ENCODE measurements at places on chromosomes 4 and X.

- DNase-seq: no peak
These were observed 65.9 kb downstream of the ZNF711 start for GRCh38 chrX:85309717-85310116.

GRCh38 chr4:114156371-114156770 lies 176.9 kb upstream of the ARSJ start:
- no peak for DNase-seq

- DNase-seq: no peak
These were observed 714.2 kb downstream of the RPA4 start for GRCh38 chrX:97597954-97598353.

DNA sequence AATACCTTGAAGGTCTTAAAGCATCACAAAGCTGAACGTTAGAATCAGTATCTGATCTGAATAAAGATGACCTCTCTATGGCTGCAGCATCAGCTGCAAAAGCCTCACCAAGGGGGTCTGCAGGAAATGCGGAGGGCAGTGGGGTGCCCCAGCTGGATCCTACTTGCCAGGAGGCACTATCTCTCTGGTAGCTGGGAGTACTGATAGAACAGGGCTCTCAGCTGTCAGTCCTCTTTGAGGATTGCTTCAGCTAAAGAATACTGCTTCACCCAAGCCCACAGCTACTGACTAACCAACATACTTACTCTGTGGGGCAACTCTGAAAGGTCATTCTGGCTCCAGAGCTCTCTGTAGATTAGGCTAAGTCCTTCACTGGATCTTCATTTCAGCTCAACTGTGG lies 112.5 kb upstream of the ZFP42 start:
- no peak for DNase-seq

GRCh38 chrX:50428174-50428573 lies 42.5 kb downstream of the DGKK start:
- no peak for DNase-seq

DNA sequence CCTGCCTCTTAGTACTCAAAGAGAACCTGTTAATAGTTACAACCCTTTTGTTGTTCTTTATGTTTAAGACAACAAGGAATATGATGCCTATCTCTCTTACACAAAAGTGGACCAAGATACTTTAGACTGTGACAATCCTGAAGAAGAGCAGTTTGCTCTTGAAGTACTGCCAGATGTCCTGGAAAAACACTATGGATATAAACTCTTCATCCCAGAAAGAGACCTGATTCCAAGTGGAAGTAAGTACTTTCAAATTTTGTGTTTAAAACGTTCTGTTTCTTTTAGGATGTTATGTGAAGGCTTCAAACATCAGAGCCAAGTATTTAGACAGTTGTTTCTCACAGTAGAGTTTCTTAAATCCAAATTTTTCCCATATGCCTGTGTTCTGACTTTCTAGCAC lies 67.2 kb upstream of the NRK start:
- DNase-seq: no peak

DNA sequence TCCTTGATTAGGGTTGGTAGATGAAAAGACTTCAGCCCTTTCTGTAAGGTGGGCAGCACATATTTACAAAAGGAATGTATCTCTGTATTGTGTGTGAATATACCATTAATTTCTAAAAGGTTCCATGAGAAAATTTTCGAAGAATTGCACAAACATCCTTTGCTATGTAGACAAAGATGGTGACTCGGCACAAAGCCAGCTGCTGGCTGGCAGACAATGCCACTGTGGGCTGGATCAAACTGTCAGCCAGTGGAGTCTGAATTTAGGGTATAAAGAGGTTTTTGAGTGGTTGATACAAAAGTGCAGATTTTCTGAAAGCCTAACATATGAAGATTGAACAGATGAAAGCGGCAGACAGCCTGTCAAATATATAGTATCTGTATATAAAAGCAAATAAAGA lies 5.6 kb upstream of the TXK start:
- no peak for DNase-seq

DNA sequence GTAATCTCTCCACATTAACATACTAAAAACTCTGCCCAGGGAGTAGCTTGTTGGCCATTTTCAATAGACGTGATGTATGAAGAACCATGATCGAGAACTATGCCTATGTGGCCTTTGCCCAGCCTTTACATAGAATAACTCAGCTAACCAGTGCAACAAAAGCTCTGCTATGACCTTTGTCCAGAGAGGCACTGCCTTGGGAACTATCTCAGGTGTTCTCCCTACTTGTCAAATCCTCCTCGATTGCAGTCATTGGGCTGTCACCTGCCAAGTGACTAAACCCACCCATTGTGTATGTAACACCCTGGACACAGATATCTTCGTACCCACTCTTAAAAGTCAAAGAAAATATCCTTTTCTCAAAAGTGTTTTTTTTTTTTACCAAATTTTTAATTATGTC lies 610.3 kb upstream of the GALNTL6 start:
- DNase-seq: no peak

GRCh38 chr4:31341601-31342359 lies 621.6 kb downstream of the PCDH7 start:
- no peak for DNase-seq

GRCh38 chrX:77788050-77788449 lies 2.0 kb upstream of the ATRX start:
- peak; percentile 2 for DNase-seq

- no peak for DNase-seq
These were observed 67.9 kb upstream of the CAPN6 start for GRCh38 chrX:111338095-111338698.

GRCh38 chr4:155943605-155944291 lies 9.9 kb downstream of the CTSO start:
- DNase-seq: no peak

DNA sequence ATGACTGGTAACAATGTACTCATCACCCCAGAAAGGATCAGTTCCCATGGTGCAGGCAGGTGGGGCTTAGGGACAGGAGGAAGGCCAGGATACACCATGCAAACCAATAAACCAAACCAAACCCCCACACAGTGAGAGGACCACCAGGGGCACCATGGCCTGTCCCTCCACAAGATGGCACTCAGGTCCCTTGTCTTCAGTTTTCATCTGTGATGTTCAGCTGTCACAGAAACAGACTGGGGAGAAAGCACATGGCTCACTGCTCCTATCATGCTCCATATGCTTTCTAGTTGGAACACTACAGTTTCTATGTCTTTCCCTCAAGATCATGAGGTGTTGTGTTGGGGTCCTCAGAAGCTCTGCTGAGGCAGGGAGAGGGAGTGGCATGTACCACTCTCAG lies 10.1 kb downstream of the HS3ST1 start:
- DNase-seq: peak; percentile 17

- no peak for DNase-seq
These were observed 15.8 kb downstream of the DCUN1D4 start for GRCh38 chr4:51858605-51859202.

DNA sequence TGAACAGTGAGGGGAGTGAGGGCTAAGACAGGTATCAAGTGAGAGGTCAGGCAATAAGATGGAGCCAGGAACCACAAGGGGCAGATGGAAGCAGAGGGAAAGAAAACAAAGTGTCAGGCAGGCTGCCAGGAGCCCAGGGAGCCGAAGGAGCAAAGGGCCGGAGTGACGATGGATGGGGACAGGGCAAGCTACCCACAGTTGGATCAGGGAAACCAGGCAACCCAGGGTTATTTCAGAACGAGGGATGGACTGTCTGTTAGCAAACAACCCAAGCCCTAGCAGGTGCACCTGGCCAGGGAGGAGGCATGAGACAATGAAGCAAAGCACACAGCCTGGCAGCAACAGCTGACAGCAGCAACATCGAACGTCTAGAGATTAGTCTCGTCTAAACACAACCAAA lies 39.2 kb downstream of the SEL1L3 start:
- no peak for DNase-seq

GRCh38 chr4:84499624-84499982 lies 511 bp upstream of the NKX6-1 start:
- no peak for DNase-seq

GRCh38 chr4:185290656-185291055 lies 81.3 kb downstream of the SNX25 start:
- no peak for DNase-seq

DNA sequence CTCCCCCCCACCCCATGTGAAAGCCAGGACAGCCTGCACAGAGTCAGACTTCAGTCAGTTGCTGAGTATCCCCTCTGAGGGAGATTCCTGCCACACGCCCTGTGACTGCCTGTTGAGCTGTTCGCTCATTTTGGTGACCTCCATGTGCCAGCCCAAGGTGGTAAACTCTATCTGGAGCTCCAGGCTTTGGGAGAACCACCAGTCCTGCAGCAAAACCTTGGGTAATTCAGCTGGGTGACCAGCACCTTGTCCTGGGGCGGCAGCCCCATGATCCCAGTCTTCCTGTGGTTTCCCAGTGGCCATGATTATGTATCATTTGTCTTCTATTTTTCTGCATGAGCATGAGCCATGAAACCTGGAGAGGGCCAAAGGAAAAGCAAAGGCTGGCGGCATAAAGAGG lies 73.4 kb downstream of the NBDY start:
- DNase-seq: no peak

DNA sequence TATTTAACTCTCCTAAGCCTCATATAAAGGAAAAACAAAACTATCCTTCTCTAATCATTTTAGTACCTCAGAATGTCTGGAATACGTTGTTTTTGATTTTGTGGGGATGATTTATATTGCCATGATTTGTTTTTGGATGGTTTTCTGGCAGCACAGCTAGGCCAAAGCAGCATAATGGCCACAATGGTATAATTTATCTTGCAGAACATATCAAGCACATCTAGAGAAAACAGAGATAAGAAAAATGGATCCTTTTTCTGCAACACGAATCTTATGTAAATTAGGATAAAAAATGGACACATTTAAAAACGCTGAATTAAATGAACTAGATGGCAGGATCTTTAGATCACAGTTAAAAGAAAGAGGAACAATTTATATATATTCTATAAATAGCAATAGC lies 269.9 kb upstream of the FAT4 start:
- no peak for DNase-seq

DNA sequence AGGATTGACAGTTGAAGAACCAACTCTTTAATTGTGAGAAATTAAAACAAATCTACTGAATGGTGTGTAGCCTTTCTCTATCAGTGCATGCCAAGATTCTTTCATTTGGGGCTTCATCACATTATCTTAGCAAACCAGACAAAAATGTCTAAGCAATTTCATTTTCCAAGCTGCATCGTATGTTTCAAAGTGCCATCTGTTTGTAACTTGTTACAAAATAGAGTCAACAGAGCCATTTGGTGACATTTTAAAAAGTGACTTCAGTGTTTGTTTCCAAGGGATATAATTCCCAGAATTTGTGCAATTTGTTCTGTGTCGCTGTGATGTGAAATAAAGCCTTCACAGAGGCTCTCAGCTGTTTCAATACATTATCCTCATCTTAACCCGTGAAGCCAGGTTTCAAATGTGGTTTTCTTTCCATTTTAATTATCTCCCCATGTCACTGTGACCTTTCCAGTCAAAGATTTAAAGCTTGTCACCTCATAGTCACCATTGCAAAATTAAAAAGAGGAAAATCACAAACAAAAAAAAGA lies 46.0 kb upstream of the C1QTNF7 start:
- DNase-seq: no peak

GRCh38 chr4:18075823-18076433 lies 54.4 kb upstream of the LCORL start:
- peak; percentile 36 for DNase-seq

DNA sequence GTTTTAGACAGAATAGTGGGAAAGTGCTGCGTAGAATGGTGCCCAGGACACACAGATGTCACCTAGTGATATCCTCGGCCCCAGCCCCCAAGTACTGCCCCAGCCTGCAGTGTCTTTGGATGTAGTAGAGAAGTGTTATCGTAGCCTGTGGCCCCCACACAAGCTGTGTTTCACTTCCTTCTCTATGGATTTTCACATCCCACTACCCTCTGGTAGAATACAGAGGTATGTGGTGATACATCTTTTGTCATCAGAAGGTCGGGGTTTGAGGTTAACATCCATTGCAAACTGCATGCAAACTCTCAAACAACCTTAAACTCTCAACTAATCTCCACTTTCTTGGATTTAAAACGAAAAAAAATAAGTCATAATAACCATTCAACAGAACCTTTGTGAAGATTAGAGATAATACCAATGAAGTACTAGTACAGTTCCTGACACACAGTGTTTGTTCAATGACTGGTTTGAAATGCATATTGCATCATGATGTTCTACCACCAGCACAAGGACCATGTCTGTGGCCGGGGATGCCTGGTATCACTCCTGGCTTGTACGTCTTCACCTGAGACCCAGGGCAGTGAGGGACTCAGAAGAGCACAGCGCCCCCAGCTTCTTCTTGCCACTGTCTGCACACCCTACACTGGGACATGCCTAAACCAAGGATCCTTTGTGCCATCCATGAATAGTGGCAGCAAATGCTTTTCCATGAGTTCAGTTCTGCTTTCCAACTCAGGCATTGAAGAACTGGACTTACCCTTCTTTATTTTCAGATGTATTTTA lies 267.3 kb downstream of the DCTD start:
- no peak for DNase-seq

DNA sequence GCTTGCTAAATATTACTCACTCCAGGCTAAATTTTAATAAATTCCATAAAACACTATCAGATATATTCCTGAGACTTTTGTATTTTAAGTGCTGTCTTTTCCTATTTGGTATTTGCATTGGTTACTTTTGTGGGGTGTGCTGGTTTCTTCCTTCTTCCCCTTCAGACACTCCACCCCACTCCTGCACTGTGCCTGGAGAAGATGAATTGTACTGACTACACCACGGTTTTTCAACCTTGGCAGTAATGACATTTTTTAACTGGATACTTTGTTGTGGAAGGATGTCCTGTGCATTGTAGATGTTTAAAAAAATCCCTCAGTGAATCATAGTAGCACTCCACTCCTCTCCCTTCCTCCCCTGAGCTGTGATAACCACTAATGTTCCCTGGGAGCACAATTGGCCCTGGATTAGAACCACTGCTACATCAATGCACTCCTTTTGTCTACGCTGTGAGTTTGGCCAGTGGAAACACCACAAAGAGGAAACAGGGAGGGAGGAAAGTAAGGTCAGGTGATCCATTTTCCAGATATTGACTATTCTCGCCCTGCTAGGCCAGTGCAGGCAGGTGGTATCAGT lies 36.3 kb downstream of the SNCA start:
- no peak for DNase-seq

- no peak for DNase-seq
These were observed 16.4 kb downstream of the MAGEA4 start for GRCh38 chrX:151929126-151929525.

- DNase-seq: no peak
These were observed 9.3 kb downstream of the C4orf54 start for GRCh38 chr4:99648321-99648720.

- no peak for DNase-seq
These were observed 10.4 kb upstream of the PORCN start for GRCh38 chrX:48498374-48498809.

DNA sequence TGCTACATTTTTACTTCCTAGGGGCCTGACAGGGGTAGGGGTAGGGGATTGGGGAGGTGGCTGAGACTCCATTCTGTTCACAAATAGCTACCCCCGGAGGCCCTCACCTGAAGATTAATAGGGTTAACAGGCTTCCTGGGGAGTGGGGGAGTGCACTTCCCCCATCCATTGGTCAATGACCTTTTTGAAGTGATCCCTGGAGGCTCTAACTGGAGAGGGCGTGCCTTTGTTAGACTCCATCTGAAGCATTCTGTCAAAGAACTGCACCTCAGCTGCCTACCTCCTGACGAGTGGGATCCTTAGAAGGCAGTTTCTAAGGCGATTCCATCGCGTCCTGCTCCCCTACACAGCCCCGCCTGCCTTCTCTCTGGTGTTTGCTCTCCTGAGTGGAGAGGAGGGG lies 10.0 kb upstream of the MTM1 start:
- no peak for DNase-seq

GRCh38 chrX:100674705-100675104 lies 30.7 kb downstream of the SRPX2 start:
- no peak for DNase-seq

GRCh38 chrX:148929686-148930085 lies 429.3 kb downstream of the AFF2 start:
- DNase-seq: no peak

Measured in T-cell (primary cell).